ENCODE measurements at places on chromosomes 7 and 10. TPM values are rescaled to one million over a fixed set of nuclear protein-coding genes. Genes with fewer than 3 reads are reported as not detected.

The CHAT gene
- total RNA-seq = 2.3 TPM

The AGR2 gene
- total RNA-seq = 0.46 TPM

The FAM13C gene
- total RNA-seq = 44.3 TPM

The HMX3 gene
- 2.8 TPM for total RNA-seq

The INHBA gene
- total RNA-seq = 12.7 TPM

The TLX1 gene
- not detected for total RNA-seq

The TES gene
- 12.7 TPM for total RNA-seq

The LRRN3 gene
- 140 TPM for total RNA-seq

The MBL2 gene
- total RNA-seq = not detected

All from diencephalon (tissue), 1 donor.